ENCODE measurements at places on chromosomes 16 and 17.

- DNase-seq = no peak
Observed at GRCh38 chr16:64841071-64841470, 280.8 kb downstream of the CDH11 start.

DNA sequence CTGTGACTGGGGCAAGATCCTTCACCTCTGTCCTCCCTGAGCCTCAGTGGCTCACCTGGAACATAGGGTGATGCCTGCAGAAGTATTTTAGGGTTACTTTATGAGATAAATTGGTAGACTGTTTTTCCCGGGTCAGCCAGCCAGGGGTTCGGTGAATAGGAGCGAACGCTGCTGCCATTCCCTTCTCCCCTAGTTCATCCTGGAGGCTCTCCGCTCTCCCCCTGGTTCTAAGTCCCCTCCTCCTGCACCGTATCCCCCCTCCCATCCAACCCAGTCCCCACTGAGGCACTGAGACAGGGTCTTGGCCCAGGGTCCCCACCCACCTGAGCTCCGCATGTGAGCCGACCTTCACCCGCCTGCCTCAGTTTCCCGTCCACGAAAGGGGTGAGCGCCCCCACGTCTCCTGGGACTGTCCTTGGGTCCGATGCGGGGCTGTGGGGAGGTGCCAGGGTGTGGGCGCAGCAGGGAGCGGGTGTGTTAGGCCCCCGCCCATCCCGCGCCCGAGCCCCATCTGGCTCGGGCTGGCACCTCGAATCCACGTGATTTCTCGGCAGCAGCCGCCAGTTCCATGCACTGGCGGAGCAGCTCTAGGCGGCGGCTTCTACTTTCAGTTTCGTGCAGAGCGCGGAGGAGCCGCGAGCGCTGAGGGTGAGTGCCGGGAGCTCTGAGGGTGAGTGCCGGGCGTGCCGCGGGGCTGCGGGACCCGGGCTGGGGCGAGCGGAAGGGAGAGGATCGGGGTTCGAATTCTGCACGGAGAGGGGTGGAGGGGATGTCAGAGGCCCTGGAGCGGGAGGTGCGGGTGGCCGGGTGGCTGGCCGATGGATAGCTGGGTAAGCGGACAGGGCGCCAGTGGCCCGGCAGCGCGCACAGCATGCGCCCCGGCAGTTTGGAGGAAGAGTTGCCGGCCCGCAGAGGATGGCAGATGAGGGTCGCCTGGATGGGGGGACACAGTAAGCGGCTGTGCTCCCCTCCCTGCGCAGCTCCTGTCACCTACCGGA lies at the start of gene NLRC5:
NLRC5 (plus strand) TSS at position 610 of the 998 bp plus-strand sequence. CDS start 31,156 bp downstream, outside the sequence.
- DNase-seq = peak; percentile 96

DNA sequence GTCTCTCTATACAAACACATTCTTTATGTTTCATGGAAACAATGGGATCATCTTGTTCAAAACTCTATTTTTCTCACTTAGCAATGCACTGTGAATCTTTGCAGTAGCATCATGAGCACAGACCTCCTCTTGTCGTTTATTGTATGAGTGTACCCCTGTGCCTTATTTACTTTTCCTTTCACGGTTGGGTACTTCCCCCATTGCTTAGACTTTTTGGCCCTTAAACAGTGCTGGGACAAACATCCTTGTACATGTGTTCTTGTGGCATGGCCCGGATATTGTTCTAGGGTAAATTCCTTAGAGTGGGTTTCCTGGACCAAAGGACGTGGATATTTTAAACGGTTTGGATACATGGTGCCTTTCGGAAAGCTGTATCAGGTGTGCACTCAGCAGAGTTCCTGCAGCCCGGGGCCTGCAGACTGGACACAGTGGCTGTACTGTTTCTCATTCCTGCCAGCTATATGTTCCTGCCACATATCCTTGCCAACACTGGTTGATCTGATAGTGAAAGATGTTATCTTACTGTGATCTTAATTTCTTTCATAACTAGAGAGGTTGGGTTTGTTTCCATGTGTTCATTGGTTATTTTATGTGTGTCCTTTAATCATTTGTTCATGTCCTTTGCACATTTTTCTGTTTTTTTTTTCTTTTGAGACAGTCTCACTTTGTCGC lies 111.1 kb downstream of the OR1D5 start:
- DNase-seq = no peak

DNA sequence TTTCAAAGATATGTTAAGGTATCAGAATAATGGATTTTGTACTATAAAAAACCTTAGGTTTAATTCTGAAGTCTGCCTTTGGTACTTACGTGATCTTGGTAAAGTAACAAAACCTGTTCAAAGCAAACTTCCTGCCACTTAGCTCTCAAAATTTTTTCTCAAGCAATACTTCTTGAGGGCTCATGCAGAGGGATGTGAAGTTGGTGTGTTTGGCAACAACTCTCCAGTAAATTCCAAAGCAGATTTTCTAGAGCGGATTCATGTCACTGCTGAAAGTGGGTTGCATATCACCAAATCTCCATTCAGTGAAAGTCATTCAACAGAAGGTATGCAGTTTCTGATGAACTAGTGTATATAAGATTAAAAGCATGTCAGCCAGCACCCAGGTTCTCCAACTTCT lies 856.7 kb downstream of the CDH8 start:
- no peak for DNase-seq

- peak; percentile 38 for DNase-seq
Observed at GRCh38 chr17:41812381-41813151, at the start of gene FKBP10. Gene FKBP10 (plus strand): TSS chr17:41813004. CDS start chr17:41813035, 31 bp downstream.

DNA sequence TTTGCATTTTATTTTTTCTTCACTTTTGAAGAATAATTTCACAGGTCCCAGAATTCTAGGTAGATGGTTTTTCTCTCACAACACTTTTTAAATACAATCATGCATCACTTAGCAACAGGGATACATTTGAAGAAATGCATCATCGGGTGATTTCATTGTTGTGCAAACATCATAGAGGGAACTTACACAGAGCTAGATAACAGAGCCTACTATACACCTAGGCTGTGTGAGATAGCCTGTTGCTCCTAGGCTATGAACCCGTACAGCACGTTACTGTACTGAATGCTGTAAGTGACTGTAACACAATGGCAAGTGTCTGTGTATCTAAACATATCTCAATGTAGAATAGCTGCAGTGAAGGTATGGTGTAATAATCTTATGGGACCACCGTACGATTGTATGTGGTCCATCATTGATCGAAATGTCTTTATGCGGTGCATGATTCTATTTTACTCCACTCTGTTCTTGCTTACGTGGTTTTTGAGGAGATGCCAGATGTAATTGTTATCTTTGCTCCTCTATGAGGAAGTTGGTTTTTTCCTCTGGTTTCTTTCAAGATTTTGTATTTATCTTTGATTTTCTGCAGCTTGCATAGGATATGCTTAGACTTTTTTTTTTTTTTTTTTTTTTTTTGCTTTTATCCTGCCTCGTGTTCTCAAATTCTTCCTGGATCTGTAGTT lies 35.5 kb upstream of the TMEM92 start:
- no peak for DNase-seq

- no peak for DNase-seq
Observed at GRCh38 chr17:4082136-4082924, 60.5 kb downstream of the ZZEF1 start.

DNA sequence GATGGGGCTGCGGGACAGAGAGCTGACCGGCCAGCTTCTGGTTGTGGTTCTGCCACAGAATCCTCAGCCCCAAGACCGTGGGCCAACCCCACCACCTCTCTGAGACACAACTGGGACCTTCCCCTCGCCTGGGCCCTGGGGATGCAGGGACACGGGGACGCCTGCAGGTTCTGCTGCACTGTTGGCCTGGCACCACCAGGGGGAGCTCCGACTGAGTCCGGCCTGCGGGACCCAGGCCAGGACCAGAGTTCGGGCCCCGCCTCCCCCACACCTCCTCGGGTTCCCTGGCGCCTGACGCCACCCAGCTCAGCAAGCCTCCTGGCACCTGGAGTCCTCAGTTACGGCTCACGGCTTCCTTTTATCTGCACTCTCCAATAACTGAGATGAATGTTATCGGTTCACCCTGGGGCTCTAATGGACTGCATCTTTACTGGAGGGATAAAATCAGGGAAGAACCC lies 27.3 kb downstream of the TBC1D16 start:
- DNase-seq = peak; percentile 76

- DNase-seq = no peak
Observed at GRCh38 chr17:5362162-5362811, 57.2 kb downstream of the NUP88 start.

GRCh38 chr16:31869511-31870201 lies 4.0 kb upstream of the ZNF267 start:
- peak; percentile 78 for DNase-seq

DNA sequence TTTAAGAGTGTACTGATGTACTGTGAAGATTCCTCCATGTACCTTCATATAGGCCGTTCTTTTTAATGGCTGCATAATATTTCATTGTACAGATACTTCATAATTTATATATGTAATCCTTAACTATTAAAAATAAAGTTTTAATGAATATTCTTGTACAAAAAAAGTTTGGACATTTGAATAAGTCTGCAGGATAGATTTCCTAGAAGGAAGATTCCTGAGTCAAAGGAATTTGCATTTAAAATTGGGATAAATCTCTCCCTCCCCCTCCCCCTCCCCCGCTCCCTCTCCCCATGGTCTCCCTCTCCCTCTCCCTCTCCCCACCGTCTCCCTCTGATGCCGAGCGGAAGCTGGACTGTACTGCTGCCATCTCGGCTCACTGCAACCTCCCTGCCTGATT lies 15.6 kb upstream of the SLC13A2 start:
- DNase-seq = no peak

DNA sequence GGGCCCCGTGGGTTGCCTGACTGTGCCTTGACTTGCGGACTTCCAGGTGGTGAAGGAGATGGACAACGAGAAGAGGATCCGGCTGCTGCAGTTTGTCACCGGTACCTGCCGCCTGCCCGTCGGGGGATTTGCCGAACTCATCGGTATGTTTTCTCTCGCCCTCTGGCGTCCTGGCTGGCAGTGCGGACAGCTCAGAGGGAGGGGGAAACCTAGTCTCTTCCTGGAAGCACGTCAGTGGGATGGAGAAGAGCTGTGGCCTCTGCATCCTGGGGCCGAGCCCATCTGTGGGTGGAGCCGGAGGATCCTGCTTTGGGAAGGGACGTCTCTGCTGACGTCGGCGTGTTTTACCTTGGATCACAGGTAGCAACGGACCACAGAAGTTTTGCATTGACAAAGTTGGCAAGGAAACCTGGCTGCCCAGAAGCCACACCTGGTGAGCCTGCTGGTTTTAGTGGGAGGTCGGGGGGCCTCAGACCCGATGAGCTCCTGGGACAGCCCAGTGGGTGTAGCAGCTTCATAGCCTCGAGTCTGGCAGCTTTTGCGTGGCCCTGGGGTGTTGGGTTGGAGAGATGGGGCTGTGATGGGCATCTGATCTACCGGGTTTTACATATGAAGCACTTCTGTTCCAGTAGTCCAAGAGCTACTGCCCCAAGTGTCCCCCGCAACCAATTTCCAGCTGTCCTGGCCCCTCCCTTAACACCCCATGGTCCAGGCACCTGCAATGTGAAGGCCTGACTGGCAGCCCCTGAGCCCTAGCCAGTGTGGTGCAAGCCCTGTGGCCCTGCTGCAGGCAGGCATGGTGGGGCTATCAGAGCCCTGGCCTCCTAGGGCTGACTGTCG lies 11.9 kb upstream of the CLEC18A start:
- no peak for DNase-seq

DNA sequence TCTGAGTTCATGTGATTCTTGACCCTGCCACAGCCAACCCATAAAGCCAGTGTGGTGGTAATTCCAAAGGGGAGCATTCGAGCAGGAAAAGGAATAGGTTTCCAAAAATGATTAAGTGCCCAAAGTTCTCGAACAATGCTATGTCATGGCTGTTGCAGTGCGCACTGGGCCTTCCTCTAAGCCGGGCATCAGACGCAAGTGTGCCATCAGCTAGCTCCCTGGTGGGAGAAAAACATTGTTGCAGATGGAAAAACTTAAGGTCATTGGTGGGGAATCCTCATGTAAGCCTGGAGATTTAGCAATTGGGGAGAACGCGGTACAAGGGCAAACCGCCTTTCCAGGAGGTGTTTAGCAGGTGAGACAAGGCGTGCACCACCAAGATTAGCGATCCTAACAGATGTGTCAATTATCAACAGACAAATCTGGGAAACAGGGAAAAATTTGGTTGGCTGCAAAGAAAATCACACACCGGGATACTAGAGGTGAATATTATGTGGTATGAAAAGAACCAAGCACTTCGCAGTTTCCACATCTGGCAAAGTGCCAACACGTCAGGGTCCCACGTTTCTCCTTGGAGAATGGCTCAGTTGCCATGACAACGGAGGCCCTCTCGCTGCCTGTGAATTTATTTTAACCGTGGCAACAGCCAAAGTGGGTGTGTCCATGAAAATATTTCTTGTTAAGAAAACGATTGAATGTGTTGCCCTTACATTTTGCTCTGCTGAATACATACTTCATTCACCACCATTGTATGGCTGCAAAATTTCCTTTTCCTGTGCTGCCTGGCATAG lies 118.5 kb upstream of the CACNG5 start:
- no peak for DNase-seq

DNA sequence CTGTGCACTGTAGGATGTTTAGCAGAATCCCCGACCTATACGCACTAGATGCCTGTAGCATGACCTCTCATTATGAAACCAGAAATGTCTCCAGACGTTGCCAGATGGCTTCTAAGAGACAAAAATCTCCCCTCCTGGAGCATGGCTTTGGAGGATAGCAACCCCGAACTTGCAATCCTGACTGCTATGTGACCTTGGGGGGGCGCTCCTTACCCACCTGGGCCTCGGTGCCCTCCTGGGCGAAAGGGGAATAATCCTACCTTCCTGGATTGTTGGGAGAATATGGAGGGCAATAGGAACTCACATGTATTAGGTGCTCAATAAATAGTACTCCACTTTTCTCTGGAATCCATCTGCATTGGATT lies 8.1 kb downstream of the MRM1 start:
- no peak for DNase-seq

DNA sequence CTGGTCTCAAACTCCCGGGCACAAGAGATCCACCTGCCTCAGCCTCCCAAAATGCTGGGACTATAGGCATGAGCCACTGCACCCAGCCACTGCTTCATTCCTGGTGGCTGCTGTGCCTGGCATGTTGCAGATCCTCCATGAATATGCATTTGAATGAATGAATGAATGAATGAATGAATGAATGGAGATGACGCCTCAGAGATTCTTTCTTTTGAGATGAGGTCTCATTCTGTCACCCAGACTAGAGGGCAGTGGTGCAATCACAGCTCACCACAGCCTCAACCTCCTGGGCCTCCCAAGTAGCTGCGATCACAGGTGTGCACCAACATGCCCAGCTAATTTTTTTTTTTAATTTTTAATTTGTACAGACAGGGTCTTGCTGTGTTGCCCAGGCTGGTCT lies 5.2 kb downstream of the SPN start:
- no peak for DNase-seq

DNA sequence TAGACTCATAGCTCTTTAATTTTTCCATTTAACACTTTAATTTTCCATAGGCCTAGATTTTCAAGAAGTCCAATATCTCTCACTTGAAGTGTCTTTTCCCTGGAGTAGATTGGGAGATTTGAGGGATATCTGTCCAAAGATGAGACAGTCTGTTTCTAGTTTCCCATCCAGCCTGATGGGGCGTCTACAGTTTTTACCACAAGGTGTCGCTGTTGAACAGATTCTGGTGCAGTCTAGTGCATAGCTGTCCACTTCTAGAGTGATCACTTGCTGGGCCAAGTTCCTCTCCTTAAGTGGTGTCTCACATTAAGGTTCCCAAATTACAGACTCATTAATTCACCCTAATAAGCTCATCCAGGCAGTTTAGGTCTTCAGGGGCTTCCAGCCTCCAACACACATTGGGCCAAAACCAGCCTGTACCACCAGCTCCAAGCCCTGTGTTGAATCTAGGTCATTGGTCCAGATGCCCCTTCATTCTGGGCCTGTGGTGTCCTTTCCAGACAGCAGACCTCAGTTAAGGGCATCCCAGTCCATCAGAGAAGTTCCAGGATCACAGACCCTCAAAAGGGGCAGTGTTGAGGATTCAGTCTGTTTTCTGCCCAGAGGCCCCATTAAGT lies 9.4 kb downstream of the SNX20 start:
- no peak for DNase-seq
